Stimulated activated CD4-positive, alpha-beta T cell treated with anti-CD3 and anti-CD28 coated beads, Interleukin-15, amount 100 ng/mL, for 48 hours (primary cell): ENCODE measurements at places on chromosomes 1 and 21.

- DNase-seq: no peak
These were observed 20.7 kb downstream of the UBE2G2 start for GRCh38 chr21:44780767-44781459.

DNA sequence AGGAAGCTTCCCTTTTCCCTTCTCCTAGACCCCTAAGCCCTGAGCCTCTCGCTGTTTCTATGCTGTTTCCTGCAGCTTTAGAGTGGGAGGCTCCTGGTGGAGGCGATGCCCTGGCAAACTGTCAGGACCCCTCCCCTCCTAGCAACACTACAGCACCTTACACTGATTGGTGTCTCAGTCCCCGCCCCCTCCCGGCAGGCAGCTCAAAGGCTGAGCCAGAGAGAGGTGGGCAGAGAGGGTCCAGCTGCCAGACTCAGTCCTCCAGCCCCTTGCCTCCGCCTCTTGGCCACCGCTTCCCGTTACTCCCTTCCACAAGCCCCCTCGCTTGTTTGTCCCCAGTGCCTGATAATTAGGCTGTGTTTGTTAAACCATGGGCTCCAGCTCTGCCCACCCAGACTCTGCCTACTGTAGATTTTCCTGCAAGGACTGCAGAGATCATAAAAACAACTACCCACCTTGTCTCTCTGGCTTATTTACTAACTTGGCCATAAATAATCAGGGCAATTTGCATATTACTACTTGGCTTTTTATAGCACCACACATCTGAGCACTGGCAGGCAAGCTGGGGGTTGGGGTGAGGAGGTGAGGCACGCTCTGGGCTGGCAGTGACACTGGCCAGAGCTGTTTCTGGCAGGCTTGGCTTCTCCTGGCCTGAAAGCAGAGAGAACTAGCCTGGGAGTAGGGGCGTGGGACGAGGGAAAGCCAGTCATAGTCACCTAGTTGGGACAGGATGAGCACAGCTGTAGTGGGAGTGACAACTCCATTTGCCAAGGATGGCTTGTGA lies 107.5 kb downstream of the CSMD2 start:
- DNase-seq: no peak

GRCh38 chr1:7117399-7118281 lies 332.4 kb downstream of the CAMTA1 start:
- DNase-seq: no peak

GRCh38 chr1:227893300-227893948 lies 54.3 kb downstream of the WNT9A start:
- no peak for DNase-seq

- DNase-seq: peak; percentile 11
These were observed 109.5 kb upstream of the SIM2 start for GRCh38 chr21:36589352-36589971.

DNA sequence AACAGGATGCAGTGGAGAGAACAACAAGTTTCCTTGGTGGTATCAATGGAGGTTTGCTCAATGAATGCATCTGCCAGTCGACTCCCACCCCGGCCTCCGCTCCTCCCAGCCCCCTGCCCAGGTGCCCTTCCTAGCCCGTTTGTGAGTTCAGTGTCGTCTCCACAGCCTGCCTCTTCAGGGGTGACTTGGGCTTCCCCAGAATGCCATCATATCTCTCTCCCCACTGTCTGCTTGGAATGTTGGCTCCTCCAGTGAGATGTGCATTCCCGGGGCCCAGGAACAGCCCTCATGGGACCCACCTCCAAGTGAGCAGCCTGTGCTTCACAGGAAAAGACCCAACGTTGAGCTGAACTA lies 30.5 kb downstream of the MATN1 start:
- no peak for DNase-seq

DNA sequence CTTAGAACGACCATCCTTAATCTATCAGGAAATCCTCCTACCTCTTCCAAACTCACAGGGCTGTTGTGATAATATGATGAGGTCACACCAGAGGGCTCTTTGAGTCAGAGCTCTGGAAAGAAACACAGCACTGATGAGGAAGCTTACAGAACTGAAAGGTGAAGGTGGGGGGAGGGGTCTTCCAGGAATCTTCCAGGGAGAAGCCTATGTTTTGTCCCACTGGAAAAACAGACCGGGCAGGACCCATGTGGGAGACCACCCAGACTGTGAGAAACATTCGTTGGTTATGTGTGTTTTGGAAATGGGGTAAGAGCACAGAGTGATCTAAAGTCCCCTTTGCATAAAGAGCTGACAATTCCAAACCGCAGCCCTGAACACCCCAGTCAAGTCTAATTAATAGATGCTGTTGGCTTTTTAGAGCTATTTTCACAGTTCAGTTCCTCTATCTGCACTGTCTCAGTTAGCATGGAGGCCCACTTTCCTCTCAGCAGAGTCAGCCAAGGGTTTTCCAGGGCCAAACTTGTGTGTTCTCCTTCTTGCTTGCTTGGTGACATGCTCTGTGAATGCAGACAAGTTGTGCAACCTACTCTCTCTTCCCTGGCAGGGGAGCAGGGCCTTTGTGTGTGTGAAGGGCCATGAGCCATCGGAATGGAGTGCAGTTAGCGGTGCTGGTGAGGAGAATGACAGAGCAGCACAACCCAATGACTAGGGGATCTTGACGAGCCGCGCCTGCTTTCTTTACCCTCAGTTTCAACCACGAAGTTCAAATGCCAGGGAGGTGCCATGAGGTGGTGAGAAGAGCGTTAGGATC lies 12.3 kb downstream of the PHLDA3 start:
- DNase-seq: no peak

- no peak for DNase-seq
These were observed 11.1 kb downstream of the MTHFR start for GRCh38 chr1:11794446-11795237.

- no peak for DNase-seq
These were observed 667.1 kb downstream of the LTN1 start for GRCh38 chr21:28325618-28326017.

GRCh38 chr1:150995896-150996295 lies 10.8 kb downstream of the MINDY1 start:
- DNase-seq: no peak

- DNase-seq: no peak
These were observed 111.2 kb downstream of the FASLG start for GRCh38 chr1:172770071-172770470.

GRCh38 chr1:233599542-233600073 lies 14.3 kb upstream of the KCNK1 start:
- no peak for DNase-seq

DNA sequence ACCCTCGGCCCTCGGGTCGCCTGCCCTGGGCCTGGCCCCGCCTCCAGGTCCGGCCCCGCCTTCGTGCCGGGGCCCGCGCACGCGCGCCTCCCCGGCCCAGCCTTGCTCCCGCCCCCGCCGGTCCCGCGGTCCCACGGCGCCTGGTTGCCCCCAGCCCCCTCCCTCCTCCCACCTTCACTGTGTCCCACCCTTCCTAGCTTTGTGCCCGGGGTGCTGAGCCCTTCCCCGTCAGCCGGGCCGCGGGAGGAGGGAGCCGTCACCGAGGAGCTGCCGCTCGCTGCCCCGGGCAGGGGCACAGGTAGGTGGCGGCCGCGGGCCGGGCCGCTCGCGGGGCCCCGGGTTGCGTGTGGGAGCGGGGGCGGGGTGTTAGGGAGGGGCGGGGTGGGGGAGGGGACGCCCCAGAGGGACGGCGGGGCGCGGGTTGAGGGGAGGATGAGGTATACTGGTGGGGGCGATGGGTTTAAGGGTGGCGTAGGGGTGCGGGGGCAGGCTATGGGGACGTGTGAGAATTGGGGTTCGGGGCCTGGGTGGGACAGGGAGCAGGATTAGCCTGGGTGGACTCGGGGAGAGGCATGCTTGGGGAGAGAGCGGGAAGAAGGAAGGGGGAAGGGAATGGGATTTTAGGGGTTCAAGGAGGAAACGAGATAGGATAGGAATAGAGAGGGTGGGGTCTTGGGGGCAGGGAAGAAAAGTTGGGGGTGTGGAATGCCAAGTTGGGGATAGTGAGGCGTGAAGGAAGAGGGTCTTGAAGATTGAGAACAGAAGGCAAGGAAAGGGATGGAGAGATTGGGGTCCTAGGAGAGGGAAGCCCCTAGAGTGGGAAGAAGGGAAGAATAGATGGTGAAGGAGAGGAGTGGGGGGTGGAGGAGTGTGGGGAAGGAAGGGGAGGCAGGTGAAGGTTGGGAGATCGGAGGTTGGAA lies at the start of gene LRRC42:
TSS of gene LRRC42 (plus strand) at position 99 of the 920 bp plus-strand sequence. CDS start 5,650 bp downstream, outside the sequence.
- DNase-seq: no peak

DNA sequence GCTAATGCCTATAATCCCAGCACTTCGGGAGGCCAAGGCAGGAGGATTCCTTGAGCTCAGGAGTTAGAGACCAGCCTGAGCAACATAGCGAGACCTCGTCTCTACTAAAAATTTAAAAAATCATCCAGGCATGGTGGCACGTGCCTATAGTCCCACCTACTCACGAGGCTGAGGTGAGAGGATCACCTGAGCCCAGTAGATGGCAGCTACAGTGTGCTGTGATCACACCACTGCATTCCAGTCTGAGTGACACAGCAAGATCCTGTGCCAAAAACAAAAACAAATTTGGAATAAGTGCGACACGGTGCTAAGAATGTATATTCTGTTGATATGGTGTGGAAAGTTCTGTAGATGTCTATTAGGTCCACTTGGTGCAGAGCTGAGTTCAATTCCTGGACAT lies 15.1 kb downstream of the USP33 start:
- DNase-seq: no peak

- no peak for DNase-seq
These were observed 3.7 kb upstream of the FABP3 start for GRCh38 chr1:31376375-31377134.

GRCh38 chr1:113903501-113904292 lies 902 bp downstream of the AP4B1 start:
- no peak for DNase-seq

DNA sequence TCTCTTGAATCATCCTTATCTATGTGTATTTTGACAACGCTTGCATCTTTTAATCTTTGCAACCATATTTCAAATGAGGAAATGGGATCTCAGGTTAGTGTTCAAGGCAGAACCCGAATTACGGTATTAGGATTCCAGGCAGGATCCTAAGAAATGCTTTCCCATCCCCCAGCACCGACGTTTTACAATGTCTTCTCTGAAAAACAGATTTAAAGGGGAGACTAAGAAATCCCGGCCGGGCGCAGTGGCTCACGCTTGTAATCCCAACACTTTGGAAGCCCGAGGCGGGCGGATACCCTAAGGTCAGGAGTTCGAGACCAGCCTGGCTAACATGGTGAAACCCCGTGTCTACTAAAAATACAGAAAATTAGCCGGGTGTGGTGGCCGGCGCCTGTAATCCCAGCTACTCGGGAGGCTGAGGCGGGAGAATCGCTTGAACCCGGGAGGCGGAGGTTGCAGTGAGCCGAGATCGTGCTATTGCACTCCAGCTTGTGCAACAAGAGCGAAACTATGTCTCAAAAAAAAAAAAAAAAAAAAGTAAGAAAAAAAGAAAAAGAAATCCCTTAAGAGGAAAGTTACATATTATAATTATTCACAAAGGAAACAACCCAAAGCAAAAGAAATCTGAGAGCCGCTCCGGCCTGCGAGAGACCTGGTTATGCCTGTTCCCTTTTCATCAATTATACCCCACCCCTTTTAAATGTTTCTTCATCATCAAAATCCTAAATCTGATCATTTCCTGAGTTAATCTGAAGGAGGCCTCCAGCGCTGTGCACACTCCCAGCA lies 801 bp upstream of the GORAB start:
- no peak for DNase-seq

DNA sequence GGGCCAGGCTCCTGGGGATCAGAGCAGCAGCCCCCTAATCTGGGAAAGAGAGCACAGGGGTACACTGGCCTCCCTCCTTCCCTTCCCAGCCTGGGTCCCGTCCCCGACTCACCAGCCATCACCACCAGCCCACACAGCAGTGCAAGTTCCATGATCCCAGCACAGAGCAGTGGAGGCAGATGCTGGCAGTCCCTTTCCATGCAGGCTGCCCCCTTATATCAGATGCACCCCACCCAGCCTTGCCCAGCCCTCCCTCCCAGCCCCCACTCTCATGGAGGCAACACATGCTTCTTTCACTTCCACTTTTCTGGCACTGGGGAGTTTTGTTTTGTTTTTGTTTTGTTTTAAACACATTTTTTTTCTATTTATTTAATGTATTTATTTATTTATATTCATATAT lies at the start of gene PLA2G2D:
TSS of gene PLA2G2D (minus strand) at position 190 of the 400 bp plus-strand sequence. CDS start at position 152, 38 bp downstream.
- DNase-seq: no peak

- no peak for DNase-seq
These were observed 112.6 kb downstream of the SEC16B start for GRCh38 chr1:177857285-177857684.

GRCh38 chr1:31937300-31938183 lies 626 bp downstream of the PTP4A2 start:
- peak; percentile 67 for DNase-seq

GRCh38 chr1:215710036-215710898 lies 143.2 kb downstream of the KCTD3 start:
- DNase-seq: peak; percentile 1

GRCh38 chr1:200306944-200307754 lies 102.7 kb downstream of the ZNF281 start:
- DNase-seq: no peak

GRCh38 chr1:19533626-19534025 lies 48.3 kb upstream of the CAPZB start:
- DNase-seq: no peak

- no peak for DNase-seq
These were observed 5.9 kb downstream of the LMO4 start for GRCh38 chr1:87334351-87335174.

DNA sequence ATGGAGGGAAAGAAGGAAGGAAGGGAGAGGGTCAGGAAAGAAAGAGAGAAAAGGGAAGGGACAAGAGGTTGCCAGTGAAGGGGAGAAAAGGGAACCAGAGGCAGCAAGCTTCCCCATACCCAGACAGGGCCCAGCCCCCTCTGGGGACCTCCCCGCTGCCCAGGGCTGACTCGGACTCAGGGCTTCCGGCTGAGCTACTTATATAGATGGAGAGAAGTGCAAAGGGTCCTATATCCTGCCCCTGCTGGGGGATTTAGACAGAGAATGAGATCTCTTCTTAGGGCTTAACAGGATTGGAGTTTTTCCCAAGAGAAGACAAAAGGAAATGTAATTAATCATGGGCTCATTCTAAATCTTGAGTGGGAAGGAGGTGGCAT lies at the start of gene ETV3L:
TSS of gene ETV3L (minus strand) at position 176 of the 377 bp plus-strand sequence. CDS start 285 bp downstream, outside the sequence.
- no peak for DNase-seq

DNA sequence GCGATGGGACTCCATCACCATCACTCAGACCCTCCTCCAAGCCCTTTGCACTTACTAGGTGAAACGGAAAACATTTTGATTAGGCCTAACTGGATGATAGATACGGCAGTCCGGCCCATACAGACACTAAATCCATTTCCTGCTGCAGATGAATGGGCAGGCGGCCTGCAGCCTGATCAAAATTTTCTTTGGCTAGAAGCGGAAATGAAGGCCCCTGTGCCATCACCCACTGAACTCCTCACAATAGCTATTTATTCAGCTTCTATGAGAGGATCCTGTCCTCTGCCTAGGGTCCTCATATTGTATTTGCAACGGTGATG lies 200.5 kb downstream of the OMA1 start:
- DNase-seq: no peak

- no peak for DNase-seq
These were observed 9.0 kb downstream of the BCAR3 start for GRCh38 chr1:93672477-93673162.

DNA sequence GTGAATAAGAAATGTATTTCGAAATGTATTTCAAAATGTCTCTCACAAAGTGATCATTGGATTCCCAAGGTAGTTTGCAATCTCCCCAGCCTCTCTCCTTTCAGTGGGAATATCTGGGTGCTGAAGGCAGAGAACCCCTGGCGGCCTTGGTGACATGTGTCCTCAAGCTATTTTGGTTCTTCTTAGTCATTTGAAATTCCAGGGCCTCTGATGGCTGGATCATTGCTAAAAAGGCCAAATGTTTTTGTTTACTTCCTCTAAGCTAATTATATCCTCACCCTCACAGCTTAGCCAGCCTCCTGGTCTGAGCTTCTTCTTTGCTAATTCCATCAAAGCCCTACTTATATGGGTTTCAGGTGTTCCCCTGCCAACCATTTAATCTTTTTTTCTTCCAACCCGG lies 71.2 kb downstream of the LRRC40 start:
- no peak for DNase-seq
